ENCODE measurements at places on chromosomes 5 and 9.

- no peak for DNase-seq
Measured at GRCh38 chr5:113359419-113359818, 75.4 kb downstream of the TSSK1B start.

DNA sequence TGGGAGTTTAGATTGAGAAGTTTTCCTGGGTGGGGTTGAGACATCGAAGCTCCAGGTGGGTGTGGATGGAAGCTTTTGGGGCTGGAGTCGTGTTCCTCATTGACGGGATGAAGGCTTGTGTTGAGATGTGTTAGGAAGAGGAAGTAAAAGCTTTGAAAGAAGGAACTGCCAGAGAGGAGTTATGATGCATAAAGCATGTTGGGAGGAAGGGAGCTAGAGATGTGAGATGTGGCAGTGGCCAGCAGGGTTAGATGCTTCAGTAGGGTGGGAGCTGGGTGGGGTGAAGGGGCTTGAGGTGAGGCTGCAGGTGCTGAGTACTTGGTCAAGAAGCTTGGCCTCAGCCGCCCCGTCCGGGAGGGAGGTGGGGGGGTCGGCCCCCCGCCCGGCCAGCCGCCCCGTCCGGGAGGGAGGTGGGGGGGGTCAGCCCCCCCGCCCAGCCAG is 56.7 kb downstream of the HSPA4 start:
- DNase-seq = no peak

GRCh38 chr9:75903785-75904360 is 13.4 kb downstream of the PCSK5 start:
- DNase-seq = no peak

DNA sequence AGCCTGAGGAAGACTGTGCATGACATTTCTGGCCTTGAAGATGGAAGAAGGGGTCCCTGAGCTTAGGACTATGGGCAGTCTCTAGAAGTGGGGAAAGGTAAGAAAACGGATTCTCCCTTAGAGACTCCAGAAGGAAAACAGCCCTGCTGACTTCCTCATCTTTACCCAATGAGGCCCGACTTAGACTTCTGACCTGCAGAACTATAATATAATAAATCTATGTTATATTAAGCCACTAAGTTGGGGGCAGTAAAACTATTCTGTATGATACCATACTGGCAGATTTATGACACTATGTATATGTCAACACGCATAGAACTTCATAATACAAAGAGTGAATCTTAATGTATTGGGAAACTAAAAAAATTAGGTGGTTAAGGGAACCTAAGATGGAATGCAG is 422.0 kb downstream of the PLK2 start:
- no peak for DNase-seq

DNA sequence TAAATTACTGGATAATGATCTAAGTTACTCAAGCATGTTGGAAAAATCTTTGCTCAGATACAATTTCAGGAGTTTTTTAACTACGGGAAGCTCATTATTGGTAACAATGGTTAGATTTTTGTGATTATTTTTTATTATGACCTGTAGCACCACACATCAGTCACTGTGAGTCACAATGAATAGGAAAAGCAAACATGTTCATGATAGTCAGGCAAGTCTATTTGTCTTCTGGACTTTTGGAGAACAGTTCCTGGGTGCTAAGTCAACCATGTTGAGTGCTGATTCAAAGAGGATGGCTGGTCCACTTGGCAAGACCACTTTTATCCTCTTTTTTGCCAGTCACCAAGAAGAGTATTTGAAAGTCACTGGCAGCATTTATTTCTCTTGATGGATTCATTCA is 403.2 kb downstream of the KIF4B start:
- no peak for DNase-seq

GRCh38 chr5:80238097-80238496 is 17.8 kb downstream of the SERINC5 start:
- no peak for DNase-seq

DNA sequence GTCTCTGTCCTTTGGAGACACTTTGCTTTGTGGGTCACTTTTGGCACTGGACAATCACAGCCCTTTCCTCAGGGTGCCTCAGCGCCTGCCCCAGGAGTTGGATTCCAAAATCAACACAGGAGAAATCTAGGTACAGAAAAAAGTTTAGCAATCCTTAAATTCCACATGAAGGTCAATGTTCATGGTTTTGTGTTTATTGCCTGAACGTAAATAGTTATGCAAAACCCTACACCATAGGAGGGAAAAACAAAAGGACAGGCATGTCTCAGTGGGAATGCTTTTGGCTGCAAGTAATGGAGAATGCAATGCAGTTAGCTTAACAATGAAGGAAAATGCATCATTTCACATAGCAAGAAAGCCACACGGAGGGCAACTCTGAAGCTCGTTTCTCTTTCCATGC is 6.5 kb upstream of the HMCN2 start:
- DNase-seq = no peak

- DNase-seq = no peak
Measured at GRCh38 chr9:81558091-81558830, 131.1 kb downstream of the TLE1 start.

DNA sequence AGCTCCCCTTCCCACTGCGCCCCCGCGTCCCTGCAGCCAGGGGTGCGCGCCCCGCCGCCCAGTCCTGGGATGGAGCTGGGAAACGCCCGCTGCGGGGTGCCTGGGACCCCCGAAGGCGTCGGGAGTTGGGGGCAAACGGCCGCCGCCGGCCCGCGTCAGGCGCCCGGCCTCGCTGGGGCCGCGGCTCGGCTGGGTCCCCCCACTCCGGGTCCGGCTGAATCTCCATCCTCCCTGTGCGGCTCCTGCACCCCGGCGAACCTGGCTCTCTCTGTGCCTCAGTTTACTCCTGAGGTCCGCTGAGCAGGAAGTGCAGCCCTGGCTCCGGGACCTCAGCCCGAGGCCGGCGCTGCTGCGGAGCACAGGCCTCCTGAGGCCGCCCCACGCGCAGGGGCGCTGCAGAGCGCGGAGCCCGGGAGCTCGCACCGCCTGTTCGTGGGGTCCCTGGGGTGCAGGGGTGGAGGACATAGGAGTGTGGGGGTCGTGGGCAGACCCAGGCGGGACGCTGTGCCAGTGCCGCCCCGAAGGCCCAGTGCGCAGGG is 13.9 kb upstream of the TMEM250 start:
- DNase-seq = no peak

- no peak for DNase-seq
Measured at GRCh38 chr9:79572032-79572607, 355 bp downstream of the TLE4 start.
